ENCODE measurements at places on chromosomes 7 and 10.
A peak's percentile ranks its signal among the peaks of the same experiment; 100 is the strongest.

GRCh38 chr7:114181280-114181679, 233.3 kb upstream of the FOXP2 start:
- no peak for DNase-seq

DNA sequence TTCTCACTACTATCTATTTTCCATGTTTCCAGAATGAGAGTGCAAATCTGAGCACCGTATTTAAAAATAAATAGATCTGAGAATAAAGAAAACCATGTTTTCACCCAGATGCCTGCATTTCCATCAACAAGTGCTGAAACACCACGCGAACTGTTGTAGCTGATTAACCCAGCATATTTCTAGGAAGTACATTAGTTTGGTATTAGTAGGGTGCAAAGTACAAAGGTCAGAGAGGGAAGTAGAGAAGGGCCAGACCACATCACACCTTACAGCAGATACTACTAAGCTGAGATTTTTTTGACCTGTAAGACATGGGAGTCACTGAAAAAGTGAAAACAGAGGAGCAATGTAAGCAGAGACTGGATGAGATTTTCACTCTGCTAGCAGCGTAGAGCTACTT, 181.3 kb downstream of the IMMP2L start:
- no peak for DNase-seq

DNA sequence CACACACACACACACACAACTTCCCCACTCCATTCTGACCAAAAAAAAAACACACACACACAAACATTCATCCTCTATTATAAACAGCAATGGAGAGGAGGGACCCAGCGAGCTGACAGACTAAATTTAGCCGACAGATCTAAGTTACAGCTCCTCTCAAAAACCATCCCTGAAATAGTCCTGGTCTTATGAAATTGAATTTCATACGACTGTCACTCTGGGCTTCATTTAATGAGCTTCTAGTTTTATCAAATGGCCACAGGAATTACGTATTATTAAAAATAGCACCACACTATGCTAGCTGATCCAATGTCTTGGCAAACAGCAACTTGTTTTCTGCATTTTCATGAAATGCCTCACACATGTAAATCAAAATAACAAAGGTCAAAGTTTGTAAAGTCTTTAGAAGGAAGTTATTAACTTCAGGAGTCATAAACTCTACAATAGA, 131.3 kb upstream of the ASAH2 start:
- DNase-seq: no peak

DNA sequence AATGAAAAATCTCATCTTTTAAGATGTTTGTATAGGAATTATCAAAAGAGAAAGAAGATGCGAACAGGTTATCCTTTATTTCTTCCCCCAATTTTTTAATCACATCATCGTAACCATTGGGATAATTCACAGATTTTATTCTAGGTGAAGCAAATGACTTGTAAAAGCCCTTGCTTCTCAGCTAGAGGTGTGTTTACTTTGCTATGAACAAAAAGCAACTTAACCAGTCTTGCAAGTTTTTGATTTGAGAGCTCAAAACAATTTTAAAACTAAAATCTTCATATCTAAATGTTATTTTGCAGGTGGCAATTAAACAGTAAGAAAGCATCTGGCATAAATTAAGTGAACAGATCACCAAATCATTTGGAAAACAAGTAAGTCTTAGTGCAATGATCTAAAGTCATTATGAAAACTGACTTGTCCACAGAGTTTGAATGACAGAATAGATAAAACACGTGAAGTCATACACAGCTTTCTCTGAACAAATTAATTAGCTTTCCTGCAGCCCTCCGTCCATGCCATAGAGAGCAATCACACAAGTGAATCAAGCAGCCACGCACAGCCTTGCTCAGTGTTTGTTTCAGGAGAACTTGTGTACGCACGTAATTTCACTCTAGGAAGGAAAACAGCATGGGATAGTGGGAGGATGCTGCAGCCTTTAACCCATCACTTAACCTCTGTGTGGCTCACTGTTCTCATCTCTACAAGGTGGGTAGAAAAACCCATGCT, 85.0 kb upstream of the ZNF800 start:
- no peak for DNase-seq

DNA sequence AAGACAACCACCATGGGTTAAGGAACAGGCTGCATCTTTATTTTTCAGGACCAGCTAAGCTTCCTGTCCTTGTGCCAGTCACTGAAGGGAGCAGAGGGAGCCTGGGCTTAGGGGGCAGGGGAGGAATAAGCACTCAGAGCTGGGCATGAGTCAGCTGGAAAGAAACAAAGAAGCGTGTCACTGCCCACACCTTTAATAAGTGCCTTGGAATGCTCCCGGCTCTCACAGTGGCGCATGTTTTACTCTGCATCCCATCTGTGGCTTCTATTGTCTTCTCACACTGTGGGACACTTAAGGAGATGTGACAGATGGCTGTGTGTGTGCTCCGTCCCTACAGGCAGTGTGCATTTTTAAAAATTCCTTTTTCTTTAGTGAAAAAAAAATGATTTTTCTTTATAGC, 71.7 kb downstream of the MTURN start:
- DNase-seq: no peak

- DNase-seq: no peak
Measured at GRCh38 chr7:138429577-138430250, 30.3 kb upstream of the TRIM24 start.

DNA sequence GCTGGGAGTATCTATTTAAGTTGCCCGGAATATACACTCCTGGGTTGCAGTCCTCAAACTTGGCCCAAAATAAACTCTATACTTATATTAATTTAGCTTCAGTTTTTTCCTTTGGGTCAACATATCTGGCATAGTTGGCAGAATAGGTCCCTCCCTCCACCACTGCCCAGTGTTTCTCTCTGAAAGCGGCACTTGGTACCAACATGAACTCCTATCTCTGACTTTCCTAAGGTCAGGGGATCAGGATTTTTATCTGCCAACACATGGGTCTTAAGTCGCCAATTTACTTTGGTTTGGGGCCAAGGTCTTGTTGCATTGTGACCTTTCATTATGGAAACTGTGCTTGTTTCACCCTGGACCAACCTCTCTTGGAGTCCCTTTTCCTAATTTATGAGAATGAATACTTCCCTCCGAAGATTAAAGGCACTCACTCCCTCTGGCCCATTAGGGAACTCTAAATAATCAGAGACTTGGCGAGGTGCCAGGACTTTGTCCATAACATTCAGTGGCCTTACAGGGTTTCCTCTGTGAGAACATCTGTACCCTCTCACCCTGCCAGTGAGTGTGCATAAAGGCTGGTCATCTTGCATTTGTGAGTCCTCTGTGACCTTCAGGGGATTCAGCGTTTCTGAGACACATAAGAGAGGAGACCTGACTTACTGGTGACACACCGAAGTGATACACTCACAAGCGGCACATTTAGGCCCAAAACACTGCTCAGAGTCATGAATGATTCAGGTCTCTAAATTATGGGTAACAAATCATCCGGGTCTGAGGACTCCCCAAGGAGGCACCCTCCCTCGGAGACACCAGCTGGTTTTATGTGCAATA, 19.7 kb upstream of the FKBP9 start:
- DNase-seq: peak; percentile 19

GRCh38 chr10:119483839-119484238, 58.7 kb downstream of the RGS10 start:
- no peak for DNase-seq

GRCh38 chr10:86177537-86178155, 188.9 kb downstream of the GRID1 start:
- peak; percentile 63 for DNase-seq

- DNase-seq: no peak
Measured at GRCh38 chr10:49696311-49696710, 16.9 kb downstream of the C10orf53 start.

GRCh38 chr10:110641256-110641655, 2.9 kb upstream of the RBM20 start:
- no peak for DNase-seq

- DNase-seq: no peak
Measured at GRCh38 chr7:55095672-55096071, 76.9 kb downstream of the EGFR start.

- DNase-seq: no peak
Measured at GRCh38 chr7:28088032-28088431, 92.6 kb downstream of the JAZF1 start.

GRCh38 chr10:130052193-130052592, 58.4 kb downstream of the C10orf143 start:
- no peak for DNase-seq

GRCh38 chr10:67621834-67622233, 74.2 kb downstream of the CTNNA3 start:
- no peak for DNase-seq

DNA sequence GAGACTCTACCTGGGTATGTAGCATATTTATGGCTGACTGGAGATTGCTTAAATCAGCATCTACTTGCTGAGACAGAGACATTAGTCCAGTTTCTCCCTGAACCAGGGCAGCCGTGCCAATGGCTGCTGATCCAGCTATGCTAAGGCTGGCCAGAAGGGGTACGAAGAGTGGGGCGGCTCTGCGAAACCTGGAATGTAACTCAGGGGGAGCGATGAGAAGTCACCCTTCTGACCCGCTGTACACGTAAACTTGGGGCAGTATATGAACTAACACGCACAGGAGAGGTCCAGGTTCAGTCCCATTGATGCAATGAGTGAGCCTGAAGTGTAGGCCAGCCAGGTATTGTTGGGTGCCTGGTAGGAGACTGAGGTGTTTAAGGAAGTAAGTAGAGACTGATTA, 73.7 kb downstream of the PRR15 start:
- DNase-seq: no peak

GRCh38 chr10:116490028-116490662, 55.6 kb upstream of the PNLIP start:
- DNase-seq: peak; percentile 3

- DNase-seq: no peak
Measured at GRCh38 chr7:115106316-115106715, 184.4 kb downstream of the MDFIC start.

DNA sequence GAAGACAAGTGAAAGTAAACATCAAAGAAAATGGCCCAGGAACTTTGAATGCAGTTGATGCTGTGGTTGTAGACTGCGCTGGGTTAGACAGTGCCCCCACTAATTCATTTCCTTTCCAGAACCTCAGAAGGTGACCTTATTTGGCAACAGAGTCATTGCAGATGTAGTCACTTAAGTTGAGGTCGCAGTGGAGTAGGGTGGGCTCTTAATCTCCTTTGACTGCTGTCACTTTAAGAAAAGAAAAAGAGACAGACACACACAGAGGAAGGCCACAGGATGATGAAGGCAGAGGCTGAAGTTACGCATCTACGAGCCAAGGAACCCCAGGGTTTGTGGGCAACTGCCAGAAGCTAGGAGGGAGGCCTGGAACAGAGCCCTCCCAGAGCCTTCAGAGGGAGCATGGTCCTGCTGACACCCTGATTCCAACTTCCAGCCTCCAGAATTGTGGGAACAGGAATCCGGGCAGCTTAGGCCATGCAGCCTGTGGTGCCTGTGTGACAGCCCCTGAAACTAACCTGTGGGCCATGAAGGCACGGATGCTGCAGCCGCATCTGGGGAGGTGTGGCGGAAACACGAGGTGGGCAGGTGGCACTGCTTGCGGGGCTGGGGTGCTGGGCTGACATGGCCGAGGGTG, 107.6 kb downstream of the PRKAG2 start:
- no peak for DNase-seq

- no peak for DNase-seq
Measured at GRCh38 chr7:70512761-70513160, 619.2 kb upstream of the GALNT17 start.

DNA sequence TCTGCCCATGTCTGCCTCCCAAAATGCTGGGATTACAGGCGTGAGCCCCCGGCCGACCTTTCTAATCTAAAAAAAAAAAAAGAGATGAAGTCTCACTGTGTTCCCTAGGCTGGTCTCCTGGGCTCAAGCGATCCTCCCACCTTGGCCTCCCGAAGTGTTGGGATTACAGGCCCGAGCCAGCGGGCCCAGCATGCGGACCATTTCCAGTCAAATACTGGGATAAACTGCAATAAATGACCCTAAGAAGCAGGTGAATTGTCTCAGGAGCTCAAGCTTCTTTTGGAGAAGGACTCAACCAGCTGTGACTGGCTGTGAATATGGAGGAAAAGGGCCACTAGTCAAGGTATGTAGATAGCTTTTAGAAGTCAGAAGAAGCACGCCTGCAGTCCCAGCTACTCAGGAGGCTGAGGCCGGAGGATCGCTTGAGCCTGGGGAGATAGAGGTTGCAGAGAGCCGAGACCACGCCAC, 550 bp upstream of the CREM start:
- DNase-seq: no peak

- DNase-seq: peak; percentile 77
Measured at GRCh38 chr7:2166625-2167280, 66.0 kb downstream of the MAD1L1 start.

DNA sequence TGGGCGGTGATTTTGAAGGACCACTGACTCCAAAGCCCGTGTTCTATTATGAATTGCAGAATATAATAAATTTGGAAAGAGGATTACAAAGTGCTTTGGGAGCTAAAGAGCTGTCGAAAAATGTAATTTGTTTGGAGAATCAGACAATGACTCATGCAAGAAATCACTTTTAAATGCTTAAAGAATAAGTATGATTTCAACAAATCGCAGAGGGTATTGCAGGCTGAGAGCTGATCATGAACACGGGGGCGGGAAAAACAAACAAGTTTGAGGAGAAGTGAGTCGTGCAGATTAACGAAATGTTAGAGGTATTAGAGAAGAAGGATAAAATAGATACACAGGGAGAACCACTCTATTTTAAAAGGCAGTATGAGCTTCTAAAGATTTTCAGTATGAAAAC, 4.9 kb upstream of the HACD1 start:
- no peak for DNase-seq

DNA sequence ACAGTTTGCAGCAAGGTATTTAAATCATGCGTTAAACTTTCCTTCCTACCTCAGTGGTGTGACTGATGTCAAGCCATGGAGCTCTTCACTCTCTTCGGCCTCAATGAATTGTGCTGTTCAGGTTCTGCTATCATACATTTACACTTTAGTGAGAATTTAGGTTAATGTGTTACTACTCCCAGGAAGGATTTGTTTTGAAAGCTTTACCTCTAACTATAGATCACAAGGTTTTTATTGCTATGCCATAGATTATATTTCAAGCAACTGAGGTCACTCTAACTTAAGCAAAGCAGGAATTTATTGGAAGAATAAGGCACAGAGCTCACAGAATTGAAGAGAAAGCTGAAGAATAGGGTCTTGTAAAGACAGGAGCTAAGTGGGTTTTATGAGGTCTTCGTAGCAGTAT, 11.0 kb upstream of the ADD3 start:
- no peak for DNase-seq

DNA sequence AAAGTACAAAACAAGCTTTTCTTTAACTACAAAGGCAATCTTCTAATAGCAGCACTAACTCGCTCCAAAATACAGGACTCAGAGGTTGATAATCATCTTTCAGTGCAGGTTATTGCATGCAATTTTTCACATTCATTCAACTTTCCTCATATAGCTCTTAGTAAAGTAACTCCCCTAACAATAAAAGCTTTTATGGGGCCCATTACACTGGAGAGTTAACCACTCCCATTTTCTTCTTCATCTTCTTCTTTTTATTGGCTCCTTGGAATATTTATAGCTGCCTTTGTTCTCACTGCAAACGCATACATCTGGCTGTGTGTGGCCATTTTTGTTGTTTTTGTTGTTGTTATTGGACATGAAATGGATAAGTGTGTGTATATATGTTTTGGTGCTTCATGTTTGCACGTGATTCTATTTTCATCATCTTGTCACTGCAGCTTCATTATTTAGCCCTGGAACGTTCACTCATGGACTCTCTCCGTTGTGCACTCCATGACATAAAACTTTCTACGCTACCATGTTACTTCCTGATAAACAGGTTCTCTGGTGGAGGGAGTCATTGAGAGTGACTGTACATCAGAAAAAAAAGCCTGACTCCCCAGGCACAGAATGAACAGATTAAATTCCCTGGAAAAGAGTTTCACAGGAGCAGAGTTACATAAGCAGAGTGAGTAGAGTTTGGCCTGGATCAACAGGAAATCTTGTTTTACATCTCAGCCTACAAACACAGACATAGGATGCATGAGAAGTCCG, 236.4 kb upstream of the SP4 start:
- DNase-seq: no peak

All from globus pallidus (tissue), 1 donor.